GM23248 (cell line): ENCODE measurements at places on chromosomes 12 and 14. TPM values are rescaled to one million over a fixed set of nuclear protein-coding genes. Genes with fewer than 3 reads are reported as not detected.

DPY19L2 gene
- total RNA-seq = 0.43 TPM in 1 of 2 replicates, not detected in the other

RERG gene
- total RNA-seq = not detected in 2 replicates

SIVA1 gene
- total RNA-seq = 148 and 174 TPM in 2 replicates

ERBB3 gene
- total RNA-seq = 3.3 and 3.5 TPM in 2 replicates

PDE3A gene
- total RNA-seq = 0.38 and 0.43 TPM in 2 replicates

POTEG gene
- not detected in 2 replicates for total RNA-seq

CD27 gene
- not detected in 2 replicates for total RNA-seq

KLHL33 gene
- total RNA-seq = not detected in 2 replicates

RAPGEF3 gene
- 1.3 and 3.7 TPM in 2 replicates for total RNA-seq

CPSF6 gene
- total RNA-seq = 19.6 and 31.5 TPM in 2 replicates

RFLNA gene
- 4.6 and 4.9 TPM in 2 replicates for total RNA-seq

RPL36AL gene
- total RNA-seq = 89.8 and 92.5 TPM in 2 replicates

PIP4P1 gene
- 18.6 and 244 TPM in 2 replicates for total RNA-seq

P2RX4 gene
- 27.9 and 52.0 TPM in 2 replicates for total RNA-seq

OVCH1 gene
- total RNA-seq = 0.13 TPM in 1 of 2 replicates, not detected in the other

SIX6 gene
- not detected in 2 replicates for total RNA-seq

TMPRSS12 gene
- total RNA-seq = not detected in 2 replicates

MVK gene
- 11.8 and 80.1 TPM in 2 replicates for total RNA-seq

SIX1 gene
- 7.8 and 11.7 TPM in 2 replicates for total RNA-seq

BRMS1L gene
- total RNA-seq = 5.6 and 6.6 TPM in 2 replicates

MAP3K9 gene
- not detected in 2 replicates for total RNA-seq

FOXN4 gene
- not detected in 2 replicates for total RNA-seq

APOF gene
- not detected in 2 replicates for total RNA-seq

OR4E2 gene
- total RNA-seq = not detected in 2 replicates
